ENCODE measurements at places on chromosomes 12 and 14.

- H3K27me3 ChIP-seq, result peaks cover 9% of the 10 kb centered on the region
- no peaks in the 10 kb centered on the region for H3K36me3 ChIP-seq
- peak overlapping the region; percentile 25 for H3K27ac ChIP-seq
- H3K4me1 ChIP-seq, result peaks cover 18% of the 10 kb centered on the region
- DNase-seq, result no peak
These were observed 252.2 kb upstream of the ATP2B1 start for GRCh38 chr12:89960607-89961394.

GRCh38 chr14:93456356-93456755 lies 25.6 kb downstream of the UNC79 start:
- peaks cover 54% of the 10 kb centered on the region for H3K27me3 ChIP-seq
- H3K36me3 ChIP-seq, result no peaks in the 10 kb centered on the region
- no peaks in the 10 kb centered on the region for H3K4me1 ChIP-seq
- H3K4me3 ChIP-seq, result no peak overlapping the region
- no peak for DNase-seq

GRCh38 chr12:40907115-40907527 lies 214.9 kb downstream of the CNTN1 start:
- H3K27ac ChIP-seq, result no peak overlapping the region
- no peaks in the 10 kb centered on the region for H3K4me1 ChIP-seq
- H3K4me3 ChIP-seq, result no peak overlapping the region
- DNase-seq, result no peak

DNA sequence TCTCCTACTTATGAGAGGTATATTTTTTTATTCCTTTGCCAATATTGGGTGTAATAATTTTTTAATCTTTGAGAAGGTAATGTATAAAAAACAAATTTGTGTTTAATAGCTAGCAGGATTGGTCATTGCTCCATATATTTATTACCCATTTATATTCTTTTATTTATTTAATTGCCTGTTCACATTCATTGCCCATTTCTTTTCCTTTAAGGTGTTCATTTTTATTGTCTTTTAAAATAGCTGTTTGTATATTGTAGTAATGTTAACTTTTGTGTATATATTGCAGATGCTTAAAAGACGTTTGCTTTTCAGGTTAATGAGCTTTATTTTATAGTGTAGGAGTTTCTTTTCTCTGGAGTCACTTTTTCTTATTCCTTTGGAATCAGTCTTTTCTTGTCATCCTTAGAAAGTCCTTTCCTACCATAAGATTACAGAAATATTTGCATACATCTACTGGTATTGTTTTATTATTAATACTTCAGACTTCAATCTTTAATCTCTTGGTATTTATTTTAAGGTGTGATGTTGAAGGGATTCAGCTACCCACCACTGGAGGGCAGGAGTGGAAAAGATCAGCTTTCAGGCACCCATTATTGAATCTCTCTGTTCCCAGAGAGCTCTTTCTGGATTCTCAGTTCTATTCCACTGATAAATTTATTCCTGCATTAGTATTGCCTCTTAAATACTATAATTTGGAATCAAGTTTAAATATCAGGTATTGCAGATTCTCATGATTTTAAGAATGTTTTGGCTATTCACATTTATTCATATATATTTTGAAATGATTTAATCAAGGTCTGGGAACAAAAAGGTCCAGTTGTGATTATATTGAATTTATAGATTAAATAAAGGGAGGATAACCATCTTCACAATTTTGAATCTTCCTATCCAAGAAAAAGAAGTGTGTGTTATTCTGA lies 17.3 kb downstream of the PPM1A start:
- no peak overlapping the region for H3K4me3 ChIP-seq
- no peak for DNase-seq
- H3K27me3 ChIP-seq, result no peaks in the 10 kb centered on the region
- no peak overlapping the region for H3K27ac ChIP-seq

DNA sequence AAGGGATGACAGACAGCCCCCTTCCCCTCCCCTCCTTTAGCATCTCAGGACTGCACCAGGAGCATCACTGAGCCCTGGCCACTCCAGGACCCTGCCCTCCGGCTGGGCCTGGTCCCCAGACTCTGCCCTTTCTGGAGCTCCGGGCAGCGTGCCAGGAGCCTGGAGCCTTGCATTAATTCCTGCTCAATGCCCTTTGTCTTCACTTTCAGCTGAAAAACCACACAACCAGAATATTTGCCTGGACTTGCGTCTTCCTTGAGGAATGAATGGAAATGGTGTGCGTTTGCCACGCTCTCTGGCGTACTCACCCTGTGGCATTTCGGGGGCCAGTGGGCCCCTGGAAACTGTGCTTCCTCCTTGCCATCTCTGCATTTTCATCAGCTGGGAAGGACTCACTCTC lies 8.5 kb upstream of the RFLNA start:
- H3K4me3 ChIP-seq, result no peak overlapping the region
- H3K27me3 ChIP-seq, result peaks cover 72% of the 10 kb centered on the region
- no peak for DNase-seq
- no peak overlapping the region for H3K27ac ChIP-seq
- no peaks in the 10 kb centered on the region for H3K4me1 ChIP-seq

DNA sequence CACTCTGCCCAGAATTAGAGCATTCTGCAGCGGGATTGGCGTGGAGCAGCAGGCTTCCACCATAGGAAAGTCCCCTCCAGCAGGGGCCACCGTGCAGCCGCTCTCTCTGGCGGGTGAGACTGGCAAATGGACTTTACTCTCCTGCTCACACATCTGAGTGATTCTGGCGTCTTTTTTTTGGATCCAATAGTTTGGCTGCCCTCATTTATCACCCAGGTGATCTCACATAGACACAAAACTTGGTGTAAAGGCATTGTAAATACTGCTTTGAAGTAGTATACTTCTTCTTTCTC lies 130.3 kb downstream of the TGFB3 start:
- H3K36me3 ChIP-seq, result peaks cover 3% of the 10 kb centered on the region
- no peak overlapping the region for H3K4me3 ChIP-seq

GRCh38 chr14:27050208-27050607 lies 452.4 kb upstream of the NOVA1 start:
- H3K4me3 ChIP-seq, result no peak overlapping the region
- no peaks in the 10 kb centered on the region for H3K27me3 ChIP-seq

- no peaks in the 10 kb centered on the region for H3K27me3 ChIP-seq
- DNase-seq, result no peak
- H3K27ac ChIP-seq, result no peak overlapping the region
- no peak overlapping the region for H3K4me3 ChIP-seq
- H3K36me3 ChIP-seq, result peaks cover 2% of the 10 kb centered on the region
These were observed 87.3 kb upstream of the RIN3 start for GRCh38 chr14:92426237-92426636.

DNA sequence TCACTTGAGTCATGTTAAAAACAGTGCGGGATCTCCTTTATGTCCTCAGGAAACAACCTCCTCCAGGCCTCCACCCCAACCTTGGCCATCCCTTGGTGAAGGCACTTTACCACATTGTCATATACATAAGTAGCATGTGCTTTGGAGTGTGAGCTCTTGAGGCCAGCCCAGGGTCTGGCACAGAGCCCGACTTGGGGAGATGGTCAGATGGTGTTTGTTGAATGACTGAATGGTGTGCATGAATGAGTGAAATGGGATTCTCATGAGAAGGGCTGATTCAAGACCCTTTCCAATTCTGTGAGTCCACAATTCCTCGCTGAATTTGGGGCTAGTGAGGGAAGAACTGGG lies 52.9 kb upstream of the DLK1 start:
- no peak overlapping the region for H3K4me3 ChIP-seq
- no peak overlapping the region for H3K27ac ChIP-seq
- H3K36me3 ChIP-seq, result peaks cover 3% of the 10 kb centered on the region
- DNase-seq, result no peak

- H3K4me1 ChIP-seq, result no peaks in the 10 kb centered on the region
- no peak for DNase-seq
- H3K36me3 ChIP-seq, result no peaks in the 10 kb centered on the region
- H3K27me3 ChIP-seq, result peaks cover 10% of the 10 kb centered on the region
- H3K4me3 ChIP-seq, result no peak overlapping the region
These were observed 80.0 kb upstream of the SLC8A3 start for GRCh38 chr14:70268760-70269159.

GRCh38 chr12:124605883-124606774 lies 38.7 kb upstream of the NCOR2 start:
- peaks cover 26% of the 10 kb centered on the region for H3K4me1 ChIP-seq
- no peak for DNase-seq
- H3K27ac ChIP-seq, result no peak overlapping the region
- peaks cover 9% of the 10 kb centered on the region for H3K27me3 ChIP-seq
- peaks cover 3% of the 10 kb centered on the region for H3K36me3 ChIP-seq
- peak overlapping the region; percentile 33 for H3K4me3 ChIP-seq

DNA sequence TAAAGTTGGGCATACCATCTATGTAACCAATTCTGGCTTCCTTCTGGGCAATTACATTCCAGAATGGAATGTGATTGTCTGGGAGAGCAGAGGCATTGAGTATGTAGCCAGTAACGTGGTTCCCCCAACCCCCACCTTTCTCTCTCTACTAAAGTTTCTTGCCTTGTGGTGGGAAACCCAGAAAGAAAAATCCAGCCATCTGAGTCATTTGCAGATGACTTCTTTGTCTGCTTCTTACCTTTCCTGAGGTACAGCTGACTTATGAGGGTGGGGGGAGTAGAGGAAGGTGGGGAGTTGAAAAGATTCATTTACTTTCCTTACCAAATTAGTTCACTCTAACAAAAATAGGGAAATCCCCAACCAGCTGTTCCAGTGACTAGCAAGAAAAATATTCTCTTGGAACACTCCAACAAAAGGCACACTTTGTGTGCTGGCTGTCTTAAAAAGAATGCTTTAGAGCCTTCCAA lies 112.1 kb upstream of the FRMD6 start:
- H3K27ac ChIP-seq, result no peak overlapping the region
- H3K4me1 ChIP-seq, result no peaks in the 10 kb centered on the region
- H3K27me3 ChIP-seq, result peaks cover 59% of the 10 kb centered on the region
- DNase-seq, result no peak
- no peaks in the 10 kb centered on the region for H3K36me3 ChIP-seq

GRCh38 chr12:10205220-10205807 lies 7.4 kb upstream of the GABARAPL1 start:
- no peak for DNase-seq
- H3K27me3 ChIP-seq, result no peaks in the 10 kb centered on the region
- H3K27ac ChIP-seq, result no peak overlapping the region

GRCh38 chr12:16726879-16727278 lies 120.9 kb upstream of the LMO3 start:
- H3K27me3 ChIP-seq, result no peaks in the 10 kb centered on the region
- no peak for DNase-seq
- H3K27ac ChIP-seq, result no peak overlapping the region
- peaks cover 1% of the 10 kb centered on the region for H3K36me3 ChIP-seq

- H3K4me3 ChIP-seq, result no peak overlapping the region
- DNase-seq, result no peak
- peaks cover 10% of the 10 kb centered on the region for H3K36me3 ChIP-seq
- H3K4me1 ChIP-seq, result peaks cover 6% of the 10 kb centered on the region
- no peak overlapping the region for H3K27ac ChIP-seq
These were observed 5.5 kb downstream of the NDRG2 start for GRCh38 chr14:21019366-21019765.

DNA sequence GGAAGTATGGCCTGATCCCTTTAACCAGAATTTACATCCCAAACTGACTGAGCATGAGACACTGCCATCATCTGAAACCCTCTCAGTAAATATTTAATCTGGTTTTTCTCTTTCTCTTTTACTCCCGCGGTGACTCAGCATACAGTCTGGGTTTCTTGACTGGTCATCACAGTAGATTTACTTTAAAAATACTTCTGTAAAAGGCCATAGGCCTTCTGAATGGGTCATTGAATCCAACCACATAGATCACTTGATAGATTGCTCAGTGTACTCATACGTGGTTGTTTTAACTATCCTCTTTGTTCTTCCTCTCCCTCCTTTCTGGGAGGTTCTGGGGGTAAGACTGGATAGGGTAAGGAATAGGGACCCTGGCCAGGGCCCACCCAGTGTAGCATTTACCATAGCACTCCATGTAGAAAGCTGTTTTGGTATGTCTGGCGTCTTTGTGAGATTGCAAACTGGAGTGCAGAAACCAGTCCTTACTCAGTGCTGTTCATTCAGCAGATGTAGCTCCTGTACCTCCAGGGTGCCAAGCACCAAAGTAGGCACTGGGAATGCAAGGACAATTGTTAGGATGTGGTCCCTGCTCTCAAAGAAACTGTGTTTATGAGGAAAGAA lies 165.7 kb downstream of the SRGAP1 start:
- H3K27me3 ChIP-seq, result no peaks in the 10 kb centered on the region
- no peaks in the 10 kb centered on the region for H3K4me1 ChIP-seq
- DNase-seq, result no peak
- H3K4me3 ChIP-seq, result no peak overlapping the region

DNA sequence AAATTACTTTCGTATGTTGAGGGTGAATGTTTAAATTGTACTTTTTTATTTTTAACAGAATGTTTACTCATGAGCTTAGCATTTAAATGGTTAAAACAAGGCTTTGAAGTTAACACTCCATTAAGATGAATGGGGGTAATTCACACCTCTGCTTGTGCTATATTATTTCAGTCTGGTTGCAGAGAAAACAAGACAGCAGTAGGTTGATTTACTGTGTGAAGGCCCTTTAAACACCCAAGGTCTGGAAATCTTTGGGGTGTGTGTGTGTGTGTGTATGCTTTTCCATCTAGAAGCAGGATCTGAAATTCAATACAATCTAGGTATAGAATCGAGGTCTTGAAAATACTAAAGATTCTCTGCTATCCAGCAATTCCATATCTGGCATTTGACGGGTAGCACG lies 83.8 kb downstream of the SLC38A6 start:
- H3K27me3 ChIP-seq, result no peaks in the 10 kb centered on the region
- H3K27ac ChIP-seq, result no peak overlapping the region
- H3K4me1 ChIP-seq, result no peaks in the 10 kb centered on the region
- no peak overlapping the region for H3K4me3 ChIP-seq
- H3K36me3 ChIP-seq, result peaks cover 3% of the 10 kb centered on the region

GRCh38 chr12:56339158-56339422 lies 406 bp downstream of the IL23A start:
- peak overlapping the region; percentile 95 for H3K27ac ChIP-seq
- peak overlapping the region; percentile 84 for H3K4me3 ChIP-seq
- H3K36me3 ChIP-seq, result peaks cover 12% of the 10 kb centered on the region
- H3K27me3 ChIP-seq, result no peaks in the 10 kb centered on the region
- no peak for DNase-seq

GRCh38 chr12:132583736-132584135 lies 26.6 kb downstream of the LRCOL1 start:
- no peak overlapping the region for H3K4me3 ChIP-seq
- H3K27me3 ChIP-seq, result no peaks in the 10 kb centered on the region
- no peaks in the 10 kb centered on the region for H3K4me1 ChIP-seq
- H3K27ac ChIP-seq, result no peak overlapping the region
- H3K36me3 ChIP-seq, result peaks cover 13% of the 10 kb centered on the region

- peak overlapping the region; percentile 94 for H3K27ac ChIP-seq
- peaks cover 33% of the 10 kb centered on the region for H3K4me1 ChIP-seq
These were observed 2.6 kb downstream of the WNK1 start for GRCh38 chr12:754851-755562.

- H3K27ac ChIP-seq, result no peak overlapping the region
- no peaks in the 10 kb centered on the region for H3K4me1 ChIP-seq
- peaks cover 94% of the 10 kb centered on the region for H3K27me3 ChIP-seq
- H3K36me3 ChIP-seq, result no peaks in the 10 kb centered on the region
These were observed 3.4 kb downstream of the RTL1 start for GRCh38 chr14:100899884-100900771.

DNA sequence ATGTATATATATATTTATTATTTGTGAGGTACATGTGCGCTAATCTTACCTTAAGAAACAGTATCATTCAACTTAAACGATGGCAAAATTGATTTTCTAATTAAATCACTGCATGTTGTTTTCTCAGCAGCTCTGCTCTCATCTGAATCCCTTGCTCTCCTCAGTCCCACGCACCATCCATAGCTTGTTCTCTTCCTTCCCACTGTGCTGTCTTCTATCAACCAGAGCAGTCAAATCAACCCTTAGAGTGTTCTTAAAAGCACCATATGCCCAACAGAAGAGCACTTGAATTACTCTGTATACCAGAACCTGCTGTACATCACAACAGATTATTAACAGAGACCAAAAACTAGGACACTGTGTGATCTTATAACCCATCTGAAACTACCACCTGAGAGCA lies 209.4 kb upstream of the G2E3 start:
- H3K27me3 ChIP-seq, result peaks cover 6% of the 10 kb centered on the region
- H3K27ac ChIP-seq, result no peak overlapping the region
- H3K36me3 ChIP-seq, result no peaks in the 10 kb centered on the region
- H3K4me3 ChIP-seq, result no peak overlapping the region
- H3K4me1 ChIP-seq, result no peaks in the 10 kb centered on the region
